ENCODE measurements at places on chromosomes 3 and 15. TPM values are rescaled to one million over a fixed set of nuclear protein-coding genes. Genes with fewer than 3 reads are reported as not detected.

CIDEC gene
- not detected for total RNA-seq

- DNase-seq: no peak
Measured at GRCh38 chr3:29899021-29899420, 618.1 kb downstream of the RBMS3 start.

DNA sequence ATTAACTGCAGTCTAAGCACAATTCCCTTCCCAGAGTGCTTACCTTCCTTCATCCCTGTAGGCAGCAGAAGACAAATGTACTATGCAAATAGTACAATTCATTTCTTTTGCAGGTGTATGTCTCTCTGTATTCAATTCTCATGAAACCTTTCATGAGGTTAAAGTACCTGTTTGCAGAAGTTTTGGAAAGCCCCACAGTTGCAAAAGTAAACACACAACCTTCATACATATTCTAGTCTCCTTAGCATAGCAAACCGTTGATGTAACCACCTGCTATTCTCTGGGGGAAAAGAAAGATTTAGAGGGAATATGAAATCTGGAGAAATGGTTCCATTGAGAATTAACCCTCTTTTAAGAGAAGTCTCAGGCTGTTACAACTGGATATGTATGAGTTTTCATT is 200.3 kb upstream of the SUCLG2 start:
- DNase-seq: no peak

TRH gene
- total RNA-seq: not detected

DNA sequence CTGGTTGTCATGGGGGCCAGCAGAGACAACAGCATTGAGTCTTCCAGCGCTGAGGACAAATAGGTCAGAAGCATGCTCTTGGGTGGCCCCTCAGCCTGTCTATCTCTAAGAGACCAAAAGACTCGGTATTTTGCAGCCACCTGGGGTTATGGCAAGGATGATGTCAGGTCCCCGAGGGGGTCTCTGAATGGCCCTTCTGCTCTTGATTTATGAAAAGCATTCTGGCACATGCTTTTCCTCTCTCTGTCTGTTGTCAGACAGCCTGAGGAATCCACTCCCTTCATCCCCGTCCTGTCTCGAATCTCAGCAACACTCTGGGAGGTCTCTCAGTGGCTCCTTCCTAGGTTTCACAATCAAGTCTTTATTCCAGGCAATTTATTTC is 156.6 kb upstream of the RGMA start:
- DNase-seq: no peak

GRCh38 chr3:155179966-155180757 is 100.0 kb downstream of the MME start:
- DNase-seq: no peak

DNA sequence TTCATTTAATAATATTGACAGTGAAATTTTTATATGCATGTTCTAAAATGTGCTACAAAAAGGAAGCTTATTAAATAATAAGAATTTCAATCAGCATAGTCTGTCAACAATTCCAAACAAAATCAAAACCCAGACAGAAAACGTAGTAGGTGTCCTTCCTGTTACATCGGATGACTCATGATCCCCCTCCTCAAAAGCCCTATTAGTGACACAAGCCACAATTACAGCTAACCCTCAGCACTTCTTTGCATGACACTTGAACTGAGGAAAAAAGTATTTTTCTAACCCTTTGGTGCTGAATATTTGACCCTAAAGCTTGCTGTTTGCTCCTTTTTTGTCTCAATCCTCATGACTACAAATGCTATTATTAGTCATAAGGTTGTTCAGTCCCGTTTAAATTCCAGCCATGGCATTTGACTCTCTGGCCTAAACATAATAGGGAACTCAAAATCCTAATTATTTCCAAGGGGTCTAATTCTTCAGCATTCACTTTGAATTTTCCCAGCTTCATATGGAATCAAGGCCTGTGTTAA is 78.1 kb downstream of the COL8A1 start:
- no peak for DNase-seq

CCR3 gene
- not detected for total RNA-seq

GRCh38 chr3:158725348-158726011 is 6.8 kb downstream of the RARRES1 start:
- peak; percentile 87 for DNase-seq

DNA sequence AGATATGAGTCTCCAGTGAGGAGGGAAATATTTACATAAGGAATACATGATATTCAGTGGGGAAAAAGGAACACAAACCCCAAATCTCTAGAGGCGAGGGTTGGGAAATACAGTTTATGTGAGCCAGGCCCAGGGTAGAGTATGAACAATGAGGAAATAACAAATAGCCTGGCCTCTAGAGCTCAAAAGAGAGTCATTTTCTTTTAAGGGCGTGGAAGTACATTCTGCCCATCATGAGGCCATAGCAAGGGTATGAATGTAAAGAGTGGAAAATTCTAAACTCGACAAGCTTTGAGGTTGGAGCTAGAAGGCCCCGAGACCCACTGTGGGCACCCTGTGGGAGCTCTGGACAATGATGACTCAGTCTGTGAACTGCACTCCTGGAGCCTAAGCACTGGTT is 27.8 kb upstream of the IGF2BP2 start:
- no peak for DNase-seq

RTP3 gene
- not detected for total RNA-seq

DNA sequence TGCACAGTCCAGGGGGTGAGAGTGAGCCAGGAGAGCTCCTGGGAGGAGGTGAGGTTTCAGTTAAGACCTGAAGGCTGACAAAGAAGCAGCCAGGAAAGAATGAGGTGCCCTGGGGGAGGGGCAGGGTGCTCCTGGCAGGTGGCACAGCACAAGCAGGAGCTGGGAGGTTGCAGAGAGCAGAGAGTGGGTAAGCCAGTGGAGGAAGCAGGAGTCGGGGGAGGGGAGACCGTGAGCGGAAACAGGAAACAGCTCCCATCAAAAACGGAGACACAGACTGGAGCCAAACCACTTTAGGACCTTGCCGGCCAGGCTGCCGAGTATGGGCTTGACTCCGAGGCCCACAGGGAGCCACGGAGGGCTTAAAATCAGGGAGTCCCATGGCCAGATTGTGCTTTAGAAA is 12.1 kb upstream of the FBLN2 start:
- no peak for DNase-seq

DNA sequence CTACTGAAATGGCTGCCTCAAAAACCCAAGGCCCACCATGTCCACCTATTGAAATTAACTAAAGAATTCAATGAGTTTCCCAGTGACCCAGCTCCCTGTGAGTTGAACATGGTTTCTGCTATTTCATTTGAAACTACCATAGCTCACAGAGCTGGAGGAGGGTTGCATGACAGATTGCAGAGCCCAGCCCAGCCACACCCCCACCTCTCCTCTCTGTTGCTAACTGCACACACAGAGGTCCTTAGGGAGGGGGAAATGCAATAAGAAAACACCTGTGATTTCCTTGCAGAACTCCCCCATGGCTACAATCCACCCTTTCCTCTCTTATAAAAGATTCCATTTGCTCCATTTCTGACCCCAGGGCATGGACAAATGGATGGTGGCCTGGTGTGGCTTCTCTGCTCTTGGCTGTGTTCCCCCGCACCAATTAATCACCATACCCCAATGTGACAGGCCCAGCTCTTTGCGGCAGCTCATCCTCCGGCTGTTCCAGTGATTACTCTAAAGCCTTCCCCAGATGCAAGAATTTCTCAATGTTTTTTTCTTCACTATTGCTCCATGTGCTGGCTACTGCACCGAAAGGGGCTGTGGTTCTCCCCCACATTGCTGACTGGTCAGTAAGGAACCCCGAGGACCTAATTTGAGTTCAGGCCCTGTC is 208.4 kb upstream of the KBTBD8 start:
- DNase-seq: no peak

DNA sequence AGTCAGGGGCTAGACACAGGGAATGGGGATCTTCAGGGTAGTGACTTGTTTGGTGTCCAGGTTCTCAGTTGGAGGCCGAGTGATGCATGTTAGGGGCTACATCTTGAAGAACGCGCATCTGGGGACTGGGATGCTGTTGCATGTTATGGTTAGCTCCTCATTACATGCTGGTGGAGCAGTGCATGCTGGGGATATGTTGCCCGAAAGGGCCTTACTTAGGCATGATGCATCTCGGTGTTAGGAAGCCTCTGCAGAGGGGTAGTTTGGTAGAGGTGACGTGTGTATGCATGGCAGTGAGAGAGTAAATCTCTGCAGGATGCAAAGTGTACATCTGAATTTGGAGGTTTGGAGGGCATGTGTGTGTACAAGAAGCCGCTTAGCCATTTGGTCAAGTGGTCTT is 2.4 kb downstream of the EIF4G1 start:
- no peak for DNase-seq

- DNase-seq: no peak
Measured at GRCh38 chr15:41647262-41647661, 12.9 kb upstream of the MGA start.

DNA sequence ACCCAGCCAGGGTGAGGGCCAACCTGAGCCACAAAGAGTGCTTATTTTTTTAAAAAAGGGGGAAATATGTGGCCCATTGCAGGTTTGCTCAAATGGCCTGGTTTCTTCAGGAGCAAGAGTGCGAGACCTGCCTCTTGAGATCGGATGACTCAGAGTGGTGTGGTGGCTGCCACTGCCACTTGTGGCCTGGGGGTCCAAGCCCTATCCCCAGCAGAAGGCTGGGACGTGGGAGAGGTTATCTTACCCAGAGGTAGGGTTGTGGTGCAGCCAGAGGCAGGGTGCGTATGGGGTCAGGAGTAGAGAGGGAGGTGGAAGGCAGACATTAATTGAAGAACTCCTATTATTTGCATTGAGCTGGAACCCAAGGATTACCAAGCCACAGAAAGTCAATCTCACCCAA is 83.2 kb upstream of the SMAD3 start:
- no peak for DNase-seq

DNA sequence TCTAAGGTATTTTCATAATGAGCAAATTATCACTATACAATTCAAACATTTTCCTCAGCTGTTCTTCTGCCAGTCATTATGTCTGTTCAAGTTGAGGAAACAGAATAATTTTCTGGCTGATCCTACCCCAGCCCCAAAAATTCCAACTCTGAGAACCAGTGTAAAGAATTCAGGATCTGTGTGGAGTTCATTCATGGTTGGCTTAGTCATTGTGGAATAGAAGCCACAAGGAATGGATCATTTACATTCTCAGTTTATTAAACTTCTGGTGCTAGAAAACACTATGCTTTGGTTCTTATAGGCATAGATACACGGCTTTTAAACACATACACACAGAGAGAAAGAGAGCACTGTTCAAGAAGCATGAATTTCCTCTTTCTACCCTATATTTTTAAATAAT is 134.6 kb downstream of the CMSS1 start:
- DNase-seq: peak; percentile 65

NANOGP8 gene
- not detected for total RNA-seq

SNTN gene
- total RNA-seq: not detected

- DNase-seq: peak; percentile 23
Measured at GRCh38 chr3:49017971-49018706, at the start of gene DALRD3. TSS of gene DALRD3 (minus strand) at chr3:49018580. CDS start at chr3:49018564, 16 bp downstream.

- no peak for DNase-seq
Measured at GRCh38 chr3:37862219-37862902, 681 bp downstream of the CTDSPL start.

KIF23 gene
- total RNA-seq: 8.6 TPM

- no peak for DNase-seq
Measured at GRCh38 chr3:157755233-157755632, 252.0 kb upstream of the VEPH1 start.

DNA sequence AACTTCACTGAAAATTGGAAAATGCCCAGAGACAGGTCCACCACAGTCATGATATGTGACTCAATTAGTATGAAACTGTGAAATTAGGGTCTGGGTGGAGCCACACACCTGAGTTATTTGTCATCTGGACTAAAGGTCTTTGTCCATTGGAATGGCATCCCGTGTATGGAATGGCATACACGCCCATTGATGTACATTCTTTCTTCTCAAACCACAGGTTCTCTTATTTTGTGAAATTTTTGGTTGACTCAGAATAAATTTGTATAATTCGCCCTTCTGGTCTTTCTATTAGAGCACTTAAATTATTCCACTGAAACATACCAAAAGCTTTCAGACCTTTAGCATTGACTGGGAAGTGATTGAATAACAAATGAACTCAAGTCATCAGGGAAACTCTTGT is 66.8 kb upstream of the UBE2E1 start:
- DNase-seq: no peak

RPL15 gene
- total RNA-seq: 3,843 TPM

DNA sequence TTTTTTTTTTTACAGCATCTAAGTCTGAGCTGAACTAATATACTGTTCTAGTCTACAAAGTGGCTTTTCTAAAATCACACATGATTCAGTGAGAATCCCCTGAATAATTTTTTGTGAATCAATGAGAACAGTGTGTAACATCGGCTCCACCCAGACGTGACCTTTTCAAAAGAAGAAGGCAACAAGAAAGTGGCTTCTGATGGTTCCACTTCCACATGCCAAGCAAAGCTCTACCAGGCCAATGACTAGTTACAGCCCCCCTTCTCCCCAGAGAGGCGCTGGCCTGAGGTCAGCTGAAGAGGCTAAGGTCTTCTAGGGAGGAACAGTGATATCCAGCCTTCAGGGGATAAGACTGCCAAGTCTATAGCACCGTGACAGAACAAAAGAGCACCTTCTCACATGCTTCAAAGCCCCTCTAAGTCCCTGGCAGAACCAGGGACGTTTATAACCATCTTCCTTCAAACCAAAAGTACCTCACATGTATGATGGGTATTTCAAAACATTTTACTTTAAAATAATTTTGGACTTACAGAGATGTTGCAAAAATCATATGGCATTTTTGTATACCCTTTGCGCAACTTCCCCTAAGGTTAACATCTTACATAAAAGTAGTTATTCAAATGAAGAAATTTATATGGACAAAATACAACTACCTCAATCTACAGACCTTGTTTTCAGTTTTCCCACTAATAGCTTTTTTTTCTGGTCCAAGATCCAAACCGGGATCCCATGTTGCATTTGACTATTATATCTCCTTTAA is 177.9 kb downstream of the OSBPL10 start:
- no peak for DNase-seq

- DNase-seq: no peak
Measured at GRCh38 chr3:83482402-83483070, 1476.3 kb upstream of the CADM2 start.

DNA sequence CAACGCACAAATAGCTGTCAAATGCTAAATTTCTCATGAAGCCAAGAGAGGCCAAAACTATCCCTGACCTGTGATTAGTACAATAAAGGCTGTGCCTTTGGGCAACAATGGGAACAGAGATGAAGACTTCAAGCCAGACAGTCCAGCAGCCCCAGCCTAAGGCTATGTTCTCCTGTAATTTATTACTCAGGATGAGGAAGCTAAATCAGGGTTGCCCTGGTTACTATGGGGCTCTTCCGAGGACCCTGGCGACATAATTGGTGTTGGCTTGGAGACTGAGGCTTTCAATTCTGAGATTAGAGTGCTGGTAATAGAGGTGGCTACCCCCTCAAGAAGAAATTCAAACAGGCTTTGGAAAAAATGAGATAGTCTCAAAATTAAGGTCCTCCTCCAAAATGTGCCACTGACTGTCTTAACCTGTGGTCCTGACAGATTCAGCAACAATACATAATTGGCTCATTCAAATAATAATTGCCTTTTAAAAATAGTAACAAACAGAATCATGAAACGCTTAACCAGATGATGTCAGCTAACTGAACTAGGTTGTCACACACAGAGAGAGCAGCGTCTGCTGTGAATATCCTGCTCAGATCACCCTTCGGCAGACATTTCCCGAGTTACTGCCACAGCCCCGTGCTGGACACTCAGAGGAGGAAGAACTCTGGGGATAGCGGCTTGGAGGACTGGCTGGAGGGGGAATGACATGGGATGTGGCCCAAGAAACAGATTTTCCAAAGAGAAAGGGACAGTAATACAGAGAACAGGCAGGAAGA is 43.0 kb downstream of the NSMCE3 start:
- no peak for DNase-seq

UBE3A gene
- 46.3 TPM for total RNA-seq

ADAMTS7 gene
- 27.4 TPM for total RNA-seq

GRCh38 chr15:63633312-63633711 is 36.1 kb downstream of the FBXL22 start:
- no peak for DNase-seq
